ENCODE measurements at places on chromosomes 3 and 15.

DNA sequence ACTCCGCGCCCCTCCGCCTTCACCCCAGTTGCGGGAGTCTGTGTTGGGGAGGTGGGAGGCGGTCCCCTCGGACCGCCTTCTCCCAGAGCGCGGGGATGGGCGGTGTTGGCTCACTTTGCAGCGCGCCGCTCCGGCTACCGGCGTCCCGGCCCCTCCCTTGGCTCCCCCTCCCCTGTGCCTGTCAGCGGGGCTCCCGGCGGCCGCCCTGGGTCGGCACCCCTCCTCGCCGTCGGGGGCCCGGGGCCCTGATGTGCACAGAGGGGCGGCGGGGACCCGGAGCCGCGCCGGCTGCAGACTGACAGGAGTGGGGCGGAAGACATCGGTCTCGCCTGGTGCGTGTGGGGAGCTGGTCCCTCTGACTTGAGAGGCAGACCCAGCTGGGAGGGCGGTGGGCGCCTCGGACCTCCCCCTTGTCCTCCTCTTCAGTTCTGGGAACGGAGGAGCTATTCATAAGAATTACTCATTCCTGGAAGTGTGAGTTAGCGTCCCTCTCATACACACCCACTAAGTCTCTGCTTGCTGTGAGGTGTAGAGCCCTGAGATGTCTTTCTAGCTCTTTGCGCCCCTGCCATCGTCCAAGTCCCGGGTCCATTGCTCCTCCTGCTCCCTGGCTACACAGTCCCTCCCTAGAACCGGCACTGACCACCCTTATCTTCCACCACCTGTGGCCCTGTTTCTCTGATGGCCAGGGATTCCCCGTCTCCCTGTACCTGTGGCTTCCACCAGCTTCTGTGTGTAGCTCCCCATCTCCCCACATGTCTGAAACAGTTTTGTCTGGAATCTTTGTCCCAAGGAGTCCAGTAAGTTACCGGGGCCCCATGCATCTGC lies 42.3 kb upstream of the ROPN1 start:
- DNase-seq = peak; percentile 22

DNA sequence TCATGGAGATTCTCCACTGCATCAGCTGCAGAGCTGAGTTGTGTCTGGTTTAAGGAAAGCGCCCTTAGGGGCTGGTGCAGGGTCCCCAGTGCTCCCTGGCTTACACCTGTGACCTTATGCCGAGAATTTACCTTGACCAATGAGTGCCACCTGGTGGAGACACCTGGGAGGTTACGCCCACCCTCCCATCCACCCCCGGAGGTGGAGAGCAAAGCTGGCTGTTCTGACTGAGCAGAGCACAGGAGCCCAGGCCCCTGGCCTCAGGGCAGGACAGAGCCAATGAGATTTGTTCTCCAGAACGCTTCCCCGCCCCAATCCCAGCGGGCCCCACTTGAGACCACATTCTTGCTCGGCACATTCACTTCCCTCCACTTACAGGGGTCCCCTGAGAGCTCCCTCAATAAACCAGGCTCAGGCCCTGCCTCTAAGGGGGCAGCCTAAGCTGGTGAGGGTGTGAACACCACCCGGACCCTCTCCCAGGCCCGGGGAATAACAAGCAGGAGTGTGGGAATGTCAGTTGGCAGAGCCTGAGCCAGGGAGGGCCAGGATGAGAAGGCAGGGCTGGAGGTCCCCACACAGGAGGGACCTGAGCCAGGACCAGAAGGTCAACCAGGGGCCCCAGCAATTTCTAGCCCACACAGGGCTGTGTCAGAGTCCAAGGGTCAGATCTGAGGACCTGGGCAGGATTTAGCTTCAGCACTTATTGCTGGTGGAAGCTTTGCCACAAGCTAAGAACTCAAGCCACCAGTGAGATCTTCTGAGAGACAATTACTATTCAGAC lies 117.1 kb downstream of the TPRA1 start:
- peak; percentile 62 for DNase-seq

GRCh38 chr15:52505151-52505550 lies 23.5 kb downstream of the MYO5A start:
- DNase-seq = no peak

DNA sequence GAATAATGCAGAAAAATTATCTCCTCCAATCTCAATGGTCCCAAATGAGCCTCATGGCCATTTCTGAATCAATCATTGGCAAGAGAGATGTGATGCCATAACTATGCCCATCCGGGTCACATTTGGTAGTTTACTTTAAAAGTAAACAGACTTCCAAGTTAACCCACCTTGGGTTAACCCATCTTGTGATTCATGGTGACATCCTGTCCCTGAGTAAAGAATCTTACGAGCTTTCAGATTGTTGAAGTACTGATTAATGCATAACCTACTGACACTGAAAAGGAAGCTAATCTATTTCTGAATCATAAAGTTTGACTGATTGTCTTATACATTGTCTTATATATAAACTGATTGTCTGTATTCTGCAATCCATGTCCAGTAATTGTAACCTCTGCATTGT lies 467.2 kb upstream of the AGTR1 start:
- no peak for DNase-seq

GRCh38 chr3:140096037-140096436 lies 161.1 kb downstream of the CLSTN2 start:
- DNase-seq = no peak

DNA sequence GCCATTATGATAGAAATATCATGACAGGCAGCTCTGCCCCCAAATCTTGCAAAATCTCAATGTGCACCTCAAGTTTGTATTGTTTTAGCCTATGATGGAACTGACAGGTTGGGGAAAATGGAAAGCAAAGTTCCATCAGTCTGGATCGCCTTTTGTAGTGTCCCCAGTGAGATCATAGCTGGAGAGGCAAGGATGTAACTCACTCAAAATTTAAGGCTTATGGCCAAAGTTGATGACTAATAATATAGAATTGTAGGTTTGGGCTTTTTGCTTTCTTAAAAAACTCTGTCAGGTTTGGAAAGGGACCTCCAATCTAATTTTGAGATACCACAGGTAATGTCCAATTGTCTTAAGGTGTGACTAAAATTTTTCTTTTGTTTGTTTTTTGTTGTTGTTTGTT lies 1.4 kb upstream of the ACP3 start:
- DNase-seq = no peak

DNA sequence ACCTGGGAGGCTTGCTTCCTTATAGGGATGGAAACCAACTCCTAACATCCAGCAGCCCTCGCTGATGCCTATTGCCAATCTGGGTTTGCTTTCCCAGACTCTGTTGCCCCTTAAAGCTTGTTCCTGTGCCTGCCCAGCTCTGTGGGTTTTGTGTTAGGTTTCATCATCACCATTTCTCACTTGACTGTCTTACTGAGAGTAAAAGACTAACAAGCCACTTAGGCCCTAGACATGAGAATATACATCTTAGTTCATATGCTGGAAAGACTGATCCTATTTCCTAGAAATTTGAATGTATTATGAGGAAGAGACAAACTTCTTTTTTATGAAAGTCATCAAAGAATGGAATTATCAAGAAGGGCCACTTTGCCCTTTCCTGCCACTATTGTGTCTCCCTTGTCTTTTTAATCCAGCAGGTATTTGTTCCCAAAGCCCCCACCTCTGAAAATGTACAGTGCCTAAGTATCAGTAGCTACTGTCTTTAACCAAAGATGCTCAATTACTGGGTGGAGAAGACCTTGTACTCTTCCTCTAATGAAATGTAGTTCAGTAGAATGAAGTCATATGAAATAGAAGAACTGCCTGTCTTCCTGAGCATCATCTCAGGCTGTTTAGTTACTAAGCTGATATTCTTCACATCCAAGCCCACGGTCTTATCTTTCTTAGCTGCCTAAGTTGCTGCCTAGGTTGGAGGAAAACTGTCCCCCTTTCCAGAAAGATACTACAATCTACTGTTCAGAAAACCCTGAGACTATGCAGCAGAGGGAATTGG lies 59.8 kb upstream of the ZPLD1 start:
- no peak for DNase-seq

DNA sequence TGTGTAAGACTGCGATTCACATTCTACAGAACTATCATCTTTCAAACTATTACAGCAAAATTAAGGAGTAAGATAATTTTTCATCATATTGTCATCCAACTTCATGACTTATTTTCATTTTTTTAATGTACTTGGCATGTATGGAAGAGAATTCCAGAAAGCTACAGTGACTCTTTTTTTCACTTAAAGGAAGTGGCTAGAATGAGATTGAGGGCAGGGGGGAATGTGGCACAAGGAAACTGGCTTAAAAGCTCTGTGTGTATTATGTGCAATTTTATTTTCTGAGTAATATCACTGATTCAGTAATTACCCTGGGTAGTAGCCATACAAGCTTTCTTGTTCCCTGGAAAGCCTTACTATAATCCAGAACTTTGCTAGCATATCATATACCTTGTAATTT lies 94.6 kb downstream of the FILIP1L start:
- no peak for DNase-seq

GRCh38 chr15:85707519-85708338 lies 87.0 kb downstream of the KLHL25 start:
- no peak for DNase-seq

- DNase-seq = no peak
These were observed 166.6 kb downstream of the SATB1 start for GRCh38 chr3:18258492-18258891.

GRCh38 chr3:40583691-40584090 lies 58.9 kb downstream of the ZNF621 start:
- DNase-seq = no peak

DNA sequence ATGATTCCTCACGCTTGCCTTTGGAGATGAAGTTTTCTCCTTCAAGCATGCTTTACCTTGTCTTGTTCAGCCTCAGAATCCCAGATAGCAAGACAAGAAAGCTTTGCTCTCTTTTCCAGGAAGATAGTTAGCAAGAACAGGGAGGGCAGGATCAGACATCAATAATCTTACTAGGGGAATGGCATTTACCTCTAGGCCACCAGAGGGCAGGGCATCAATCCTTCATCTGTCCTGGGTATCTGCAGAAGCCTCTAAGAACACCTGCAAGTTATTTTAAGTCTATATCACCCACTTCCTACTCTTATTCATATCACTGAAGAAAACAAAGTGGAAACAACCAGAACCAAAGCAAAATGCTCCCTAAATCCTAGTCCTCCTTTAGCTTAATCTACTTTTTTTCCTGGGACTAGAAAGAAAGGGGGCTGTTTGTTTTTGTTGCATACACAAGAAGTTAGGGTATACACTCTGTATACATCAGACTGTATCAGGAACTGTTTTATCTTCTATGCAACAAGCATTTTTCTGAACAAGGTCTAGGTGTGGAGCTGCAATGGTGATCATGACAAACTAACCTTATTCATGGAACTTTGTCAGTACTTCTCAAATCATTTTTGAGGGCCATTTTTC lies 862.5 kb downstream of the CADM2 start:
- DNase-seq = peak; percentile 49

- DNase-seq = no peak
These were observed 346.9 kb downstream of the NLGN1 start for GRCh38 chr3:173744479-173744878.

GRCh38 chr3:127738192-127738840 lies 65.6 kb downstream of the ABTB1 start:
- DNase-seq = no peak

DNA sequence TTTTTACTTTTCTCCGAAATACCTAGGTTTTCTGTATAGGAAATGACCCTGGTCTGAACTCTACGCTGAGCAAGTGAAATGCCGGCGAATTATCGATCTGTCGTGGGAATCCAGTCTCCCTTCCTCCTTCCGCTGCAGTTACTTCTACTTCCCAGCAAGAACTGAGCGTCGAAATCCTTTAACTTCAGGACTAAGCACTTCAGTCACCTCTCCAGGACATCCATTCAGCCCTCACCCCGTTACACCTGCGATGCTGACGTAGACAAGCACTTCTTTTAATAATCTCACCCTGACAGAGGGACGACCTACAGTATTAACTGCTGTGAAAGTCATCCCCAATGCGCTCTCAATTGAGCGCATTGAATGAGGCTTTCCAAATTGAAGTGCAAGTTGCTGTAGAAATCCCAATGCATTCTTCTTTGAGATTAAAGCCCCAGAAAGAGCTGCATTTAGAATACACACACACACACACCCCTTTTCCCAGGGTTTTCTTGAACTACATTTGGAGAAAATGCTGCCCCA lies 1.3 kb downstream of the TOP2B start:
- DNase-seq = peak; percentile 30

- DNase-seq = no peak
These were observed 761.7 kb upstream of the SEMA6D start for GRCh38 chr15:46955576-46955975.

DNA sequence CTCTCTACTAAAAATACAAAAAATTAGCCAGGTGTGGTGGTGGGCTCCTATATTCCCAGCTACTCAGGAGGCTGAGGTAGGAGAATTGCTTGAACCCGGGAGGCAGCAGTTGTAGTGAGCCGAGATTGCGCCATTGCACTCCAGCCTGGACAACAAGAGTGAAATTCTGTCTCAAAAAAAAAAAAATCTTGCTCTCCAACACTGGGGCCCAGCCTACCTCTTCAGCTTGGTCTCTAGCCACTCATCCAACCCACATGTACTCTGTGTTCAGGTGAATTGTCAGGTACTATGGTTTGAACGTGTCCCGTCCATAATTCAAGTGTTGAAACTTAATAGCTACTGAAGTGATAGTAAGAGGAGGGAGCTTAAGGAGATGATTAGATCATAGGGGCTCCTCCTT lies 22.4 kb upstream of the RAB7A start:
- DNase-seq = no peak

DNA sequence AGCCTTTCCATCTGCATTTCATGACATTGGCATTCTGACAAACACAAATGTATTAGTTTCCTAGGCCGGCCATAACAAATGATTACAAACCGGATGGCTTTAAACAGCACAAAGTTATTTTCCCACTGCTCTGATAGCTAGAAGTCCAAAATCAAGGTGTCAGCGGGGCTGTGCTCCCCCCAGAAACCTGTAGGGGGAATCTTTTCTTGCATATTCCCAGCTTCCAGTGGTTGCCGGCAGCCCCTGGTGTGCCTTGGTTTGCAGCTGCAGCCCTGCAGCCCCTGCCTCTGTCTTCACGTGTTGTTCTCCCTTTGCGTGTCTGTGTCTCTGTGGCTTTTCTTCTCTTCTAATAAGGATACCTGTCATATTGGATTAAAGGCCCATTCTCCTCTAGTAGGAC lies 79.0 kb upstream of the CDV3 start:
- DNase-seq = peak; percentile 60

- no peak for DNase-seq
These were observed 80.4 kb downstream of the TRANK1 start for GRCh38 chr3:36864180-36865053.

DNA sequence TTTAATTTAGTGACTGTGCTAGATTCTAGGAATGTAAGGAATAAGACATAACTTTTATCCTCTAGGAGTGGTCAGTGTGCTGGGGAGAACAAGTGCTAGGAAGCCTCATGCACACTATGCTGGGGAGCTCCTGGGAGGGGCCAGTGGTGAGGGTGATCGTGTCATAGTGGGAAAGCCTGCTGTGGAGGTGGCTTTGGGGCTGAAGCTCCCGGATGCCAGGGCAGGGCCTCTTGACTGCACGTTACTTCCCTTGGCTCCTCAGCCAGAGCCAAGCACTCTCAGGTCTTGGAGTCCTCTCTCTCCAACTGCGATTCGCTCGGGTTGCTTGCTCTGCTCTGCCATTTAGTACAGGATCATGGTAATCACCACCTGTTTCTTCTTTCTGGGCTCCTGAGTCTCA lies 33.6 kb downstream of the SQOR start:
- DNase-seq = no peak
